Stimulated activated CD4-positive, alpha-beta T cell treated with anti-CD3 and anti-CD28 coated beads, TNF-alpha, amount 100 ng/mL, for 1 hour (primary cell): ENCODE measurements at places on chromosomes 2 and 18.

GRCh38 chr2:11719230-11719977, 27.0 kb upstream of the LPIN1 start:
- no peak for DNase-seq

GRCh38 chr2:149768320-149768799, 180.8 kb upstream of the MMADHC start:
- no peak for DNase-seq

- DNase-seq = no peak
These were observed 1.7 kb downstream of the MIB1 start for GRCh38 chr18:21742315-21742687.

- no peak for DNase-seq
These were observed 1.7 kb upstream of the TMEM185B start for GRCh38 chr2:120224735-120225548.

DNA sequence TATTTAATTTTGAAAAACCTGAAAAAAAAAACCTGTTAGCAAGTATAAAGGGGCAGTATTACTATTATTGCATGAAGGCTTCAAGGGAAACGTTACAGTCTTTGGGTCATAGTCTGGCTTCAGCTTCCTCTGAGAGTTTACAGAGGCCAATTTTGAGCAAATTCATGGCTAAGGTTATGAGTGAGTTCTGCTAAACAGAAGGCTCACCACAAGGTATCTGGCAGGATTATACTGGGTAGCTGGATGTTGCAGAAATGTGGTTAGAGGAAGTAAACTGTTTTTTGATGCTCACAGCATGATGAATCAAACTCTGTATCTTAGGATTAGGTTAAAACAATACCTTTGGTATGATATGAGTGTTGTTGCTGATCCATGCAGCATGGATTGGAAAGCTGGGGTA, 9.3 kb downstream of the MRPL19 start:
- no peak for DNase-seq

DNA sequence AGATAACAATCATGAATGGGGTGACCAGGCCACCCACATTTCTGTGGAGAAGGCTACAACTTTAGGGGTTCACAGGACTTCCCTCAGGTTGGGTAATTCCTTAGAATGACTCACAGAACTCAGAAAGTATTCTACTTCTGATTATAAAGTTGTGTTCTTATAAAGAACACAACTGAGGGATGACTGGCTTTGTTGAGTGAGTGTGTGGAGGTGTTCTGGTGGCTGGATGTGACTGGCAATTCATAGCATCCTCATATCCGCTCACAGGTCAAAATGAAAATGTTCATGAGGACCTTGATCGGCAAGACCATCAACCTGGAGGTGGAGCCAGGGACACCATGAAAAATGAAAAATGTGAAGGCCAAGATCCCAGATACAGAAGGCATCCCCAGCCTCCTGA, 143.3 kb upstream of the CAB39 start:
- no peak for DNase-seq
